ENCODE measurements at places on chromosomes 12 and 14.
A peak's percentile ranks its signal among the peaks of the same experiment; 100 is the strongest.

DNA sequence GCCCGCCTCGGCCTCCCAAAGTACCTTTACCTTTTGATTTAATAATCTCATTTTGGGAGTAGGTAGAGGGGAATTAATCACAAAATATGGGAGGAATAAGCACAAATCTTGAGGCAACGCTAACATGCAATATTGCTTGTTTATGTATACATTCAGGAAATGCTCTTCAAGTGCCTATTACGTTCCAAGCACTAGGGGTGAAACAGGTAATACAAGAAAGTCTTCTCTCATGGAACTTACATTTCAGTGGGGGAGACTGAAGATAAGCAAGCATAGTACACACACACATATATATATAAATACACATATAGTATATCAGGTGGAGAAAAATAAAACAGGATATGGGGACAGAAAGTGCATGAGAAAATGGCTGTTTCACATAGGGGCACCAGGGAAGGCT, 19.0 kb upstream of the ERC1 start:
- DNase-seq: no peak

GRCh38 chr12:89064780-89065179, 287.5 kb downstream of the DUSP6 start:
- DNase-seq: peak; percentile 96

- no peak for DNase-seq
Observed at GRCh38 chr12:27158297-27158696, 75.9 kb upstream of the C12orf71 start.

DNA sequence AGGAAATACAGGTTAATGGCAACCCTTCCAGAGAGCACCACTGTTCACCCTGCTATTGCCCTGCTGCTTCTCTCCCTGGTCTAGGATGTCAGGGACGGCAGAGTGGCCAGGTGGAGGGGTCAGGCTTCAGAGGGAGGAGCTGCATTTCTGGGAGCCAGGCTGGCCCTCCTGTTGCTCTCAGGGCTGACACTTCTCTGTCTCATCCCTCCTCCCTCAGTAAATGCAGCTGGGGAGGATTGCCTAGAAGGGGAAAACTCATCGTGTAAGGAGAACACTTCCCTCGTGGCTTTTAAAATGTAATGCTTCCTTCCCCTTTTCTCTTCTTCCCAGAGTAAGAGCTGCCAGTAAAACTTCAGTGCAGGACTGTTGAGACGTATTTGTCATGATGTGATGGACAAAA, 20.8 kb downstream of the SUSD6 start:
- DNase-seq: no peak

DNA sequence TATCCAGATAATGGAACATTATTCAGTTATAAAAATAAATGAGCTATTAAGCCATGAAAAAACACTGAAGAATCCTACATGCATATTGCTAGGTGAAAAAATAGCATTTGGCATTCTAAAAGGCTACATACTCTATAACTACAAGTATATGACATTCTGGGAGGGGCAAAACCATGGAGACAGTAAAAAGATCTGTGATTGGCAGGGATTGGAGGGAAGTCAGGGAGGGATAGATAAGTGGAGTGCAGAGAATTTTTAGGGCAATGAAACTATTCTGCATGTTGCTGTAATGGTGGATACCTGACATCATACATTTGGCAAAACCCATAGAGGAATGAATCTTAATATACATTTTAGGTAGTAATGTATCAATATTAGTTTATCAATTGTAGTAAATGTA, 63.1 kb upstream of the SLC38A2 start:
- no peak for DNase-seq

- DNase-seq: no peak
Observed at GRCh38 chr12:73659802-73660201, 877.8 kb upstream of the ATXN7L3B start.

- DNase-seq: no peak
Observed at GRCh38 chr12:2634471-2634870, 160.3 kb upstream of the FKBP4 start.

DNA sequence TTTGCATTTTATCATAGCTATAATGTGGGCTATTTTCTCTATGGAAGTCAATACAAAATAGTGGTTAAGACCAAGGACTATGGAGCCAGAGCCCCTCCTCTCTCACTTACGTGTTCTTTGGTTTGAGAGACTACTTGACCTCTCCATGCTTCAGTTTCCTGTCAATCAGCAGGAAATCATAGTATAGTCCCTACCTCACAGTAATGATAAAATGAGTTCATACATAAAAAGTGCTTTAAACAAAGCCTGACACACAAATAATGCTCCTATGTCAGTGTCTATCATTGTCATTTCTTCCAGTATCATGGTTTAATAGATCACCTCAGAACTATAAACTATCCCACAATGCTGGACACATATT, 90.4 kb downstream of the MED13L start:
- no peak for DNase-seq

- DNase-seq: peak; percentile 55
Observed at GRCh38 chr12:69779928-69780327, 41.3 kb downstream of the RAB3IP start.

DNA sequence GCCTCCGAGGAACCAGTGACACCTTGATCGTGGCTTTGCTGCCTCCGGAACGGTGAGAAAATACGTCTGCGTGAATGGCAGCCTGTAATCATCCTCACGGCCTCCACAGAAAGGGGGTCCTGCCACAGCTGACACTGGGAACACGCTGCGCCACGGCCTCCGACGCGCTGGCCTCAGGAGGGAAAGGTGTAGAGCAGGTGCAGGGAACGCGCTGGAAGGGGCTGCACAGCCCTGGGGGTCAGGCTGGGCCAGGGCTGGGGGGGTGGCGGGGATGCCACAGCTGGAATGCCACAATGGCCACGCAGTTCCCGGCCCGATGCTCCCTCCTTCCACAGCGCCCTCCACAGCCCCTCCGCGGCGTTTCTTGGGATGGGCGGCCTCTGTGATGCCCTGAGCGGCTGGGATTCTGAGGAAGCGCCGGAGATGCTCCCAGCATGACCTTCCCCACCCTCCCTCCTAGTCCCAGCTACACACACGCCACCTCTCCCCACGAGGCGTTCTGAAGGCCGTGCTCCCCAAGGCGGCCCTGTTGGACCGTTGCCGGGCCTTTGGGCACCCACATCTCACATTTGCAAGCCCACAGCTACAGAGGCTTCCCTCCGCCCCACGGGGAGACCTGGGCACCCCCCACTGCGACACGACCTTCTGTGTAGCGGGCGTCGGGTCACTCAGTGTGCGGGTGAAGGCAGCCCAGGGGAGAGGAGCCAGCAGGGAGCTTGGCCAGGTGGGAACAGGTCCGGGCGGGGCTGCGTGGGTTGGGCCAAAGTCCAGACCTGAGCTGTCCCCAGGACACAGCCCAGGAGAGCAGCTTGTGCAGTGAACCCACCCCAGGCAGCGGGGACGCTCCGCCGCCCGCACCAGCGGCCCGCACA, 31.8 kb upstream of the GALNT9 start:
- DNase-seq: no peak

- no peak for DNase-seq
Observed at GRCh38 chr12:49304161-49304560, 9.2 kb downstream of the PRPH start.
